ENCODE measurements at places on chromosomes 12 and 14. TPM values are rescaled to one million over a fixed set of nuclear protein-coding genes. Genes with fewer than 3 reads are reported as not detected.

GRCh38 chr14:54366736-54367735, 29.8 kb upstream of the CDKN3 start:
- peak; percentile 62 for DNase-seq

DNA sequence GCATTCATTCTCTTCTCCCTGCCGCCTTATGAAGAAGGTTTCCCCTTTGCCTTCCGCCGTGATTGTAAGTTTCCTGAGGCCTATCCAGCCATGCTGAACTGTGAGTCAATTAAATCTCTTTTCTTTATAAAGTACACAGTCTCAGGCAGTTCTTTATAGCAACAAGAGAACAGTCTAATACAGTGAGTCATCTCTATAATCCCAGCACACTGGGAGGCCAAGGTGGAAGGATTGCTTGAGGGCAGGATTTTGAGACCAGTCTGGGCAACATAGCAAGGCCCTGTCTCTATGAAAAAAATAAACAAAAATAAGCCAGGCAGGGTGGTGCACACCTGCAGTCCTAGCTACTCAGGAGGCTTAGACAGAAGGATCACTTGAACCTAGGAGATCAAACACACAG, 259.9 kb downstream of the CEP128 start:
- peak; percentile 2 for DNase-seq

DNA sequence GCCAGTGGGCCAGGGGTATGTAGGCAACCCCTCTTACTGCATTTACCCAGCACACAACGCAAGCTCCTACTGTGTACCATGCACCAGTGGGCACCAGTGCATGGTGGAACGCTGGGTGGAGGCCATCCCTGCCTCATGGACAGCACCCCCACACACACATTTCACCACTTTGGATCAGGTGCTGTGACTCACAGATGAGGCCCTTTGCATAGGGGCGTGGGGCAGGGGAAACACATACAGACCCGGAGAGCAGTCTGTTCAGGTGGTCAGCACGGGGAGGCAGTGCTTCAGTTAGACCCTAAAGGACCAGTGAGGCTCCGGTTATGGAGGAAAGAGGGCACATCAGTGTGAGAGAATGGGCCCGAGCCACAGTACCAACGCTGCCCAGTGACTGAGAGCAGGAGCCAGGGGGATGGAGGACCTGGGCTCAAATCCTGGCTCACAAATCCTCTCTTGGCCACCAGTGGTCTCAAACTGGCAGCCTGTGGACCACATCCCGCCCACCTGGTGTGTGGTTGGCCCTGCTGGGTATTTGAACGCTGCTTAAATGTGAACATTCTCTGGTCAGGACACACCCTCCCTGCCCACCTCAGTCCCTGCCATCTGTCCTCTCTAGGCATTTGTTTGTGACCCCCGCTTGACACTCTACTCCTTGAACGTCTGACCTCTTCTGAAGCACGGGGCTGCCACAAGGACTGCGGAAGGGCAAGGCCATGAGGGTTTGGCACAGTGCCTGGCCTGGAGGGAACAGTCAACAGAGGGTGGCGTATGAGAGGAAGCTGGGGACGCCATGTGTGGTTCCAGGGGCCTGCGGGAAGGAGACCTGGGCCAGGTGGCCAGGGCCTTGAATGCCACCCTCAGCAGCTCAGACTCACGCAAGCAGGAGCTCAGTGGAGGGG, 46.7 kb downstream of the FAM222A start:
- DNase-seq, result no peak

DNA sequence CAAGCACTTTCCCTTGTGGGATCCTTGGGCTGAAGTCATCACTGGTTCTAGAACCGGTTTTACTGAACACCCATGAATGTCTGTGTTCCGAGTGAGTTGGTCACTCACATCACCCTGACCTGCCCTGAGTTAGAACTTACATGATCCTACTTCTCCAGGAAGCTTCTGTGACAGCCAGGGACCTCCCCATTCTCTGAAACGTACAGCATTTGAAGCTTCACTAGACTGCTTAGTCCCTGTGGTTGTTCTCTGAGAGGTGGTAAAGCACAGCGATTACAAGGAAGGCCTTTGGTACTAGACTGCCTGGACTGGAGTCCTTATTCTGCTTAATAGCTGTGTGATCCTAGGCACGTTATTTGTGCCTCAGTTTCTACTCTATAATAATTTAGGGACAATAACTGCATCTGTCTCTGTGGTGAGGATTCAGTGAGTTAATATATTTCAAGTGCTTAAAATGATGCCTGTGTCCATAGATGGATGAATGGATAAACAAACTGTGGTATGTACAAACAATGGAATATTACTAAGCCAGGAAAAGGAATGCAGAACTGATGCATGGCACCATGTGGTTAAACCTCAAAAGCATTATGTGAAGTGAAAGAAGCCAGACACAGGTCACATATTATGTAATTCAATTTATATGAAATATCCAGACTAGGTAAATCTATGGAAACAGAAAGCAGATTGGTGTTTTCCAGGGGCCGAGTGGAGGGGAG, 54.7 kb upstream of the DDX11 start:
- no peak for DNase-seq

GRCh38 chr14:89343356-89343755, 73.7 kb downstream of the FOXN3 start:
- no peak for DNase-seq

GRCh38 chr12:55652352-55652751, 15.7 kb downstream of the OR10P1 start:
- no peak for DNase-seq

DNA sequence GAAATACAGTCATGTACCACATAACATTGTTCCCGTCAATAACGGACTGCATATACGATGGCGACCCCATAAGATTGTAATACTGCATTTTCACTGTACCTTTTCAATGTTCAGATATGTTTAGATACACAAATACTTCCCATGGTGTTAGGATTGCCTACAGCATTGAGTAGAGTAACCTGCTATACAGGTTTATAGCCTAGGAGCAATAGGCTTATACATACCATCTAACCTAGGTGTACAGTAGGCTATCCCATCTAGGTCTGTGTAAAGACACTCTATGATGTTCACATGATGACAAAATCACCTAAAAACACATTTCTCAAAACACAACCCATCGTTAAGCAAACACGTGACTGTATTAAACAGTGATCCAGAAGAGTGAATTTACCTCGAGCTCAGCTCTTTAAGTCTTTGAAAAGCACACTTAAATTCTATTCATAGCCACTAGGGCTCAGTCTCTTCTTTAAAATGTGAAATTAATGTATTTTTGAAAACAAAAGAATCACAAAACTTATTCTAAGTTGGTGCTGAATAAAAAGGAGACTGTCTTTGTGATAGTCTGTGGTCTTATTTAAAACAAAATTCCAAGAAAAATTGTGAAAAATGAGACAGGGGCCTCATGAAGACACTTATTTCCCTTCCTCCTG, 239.1 kb upstream of the ARID2 start:
- DNase-seq, result no peak

The TMCC3 gene
- 2.1 TPM for total RNA-seq

The NOVA1 gene
- not detected for total RNA-seq

The CHD8 gene
- 28.6 TPM for total RNA-seq

The GPR137C gene
- total RNA-seq, result 0.49 TPM

The GLI1 gene
- total RNA-seq, result 0.49 TPM

The NANOG gene
- not detected for total RNA-seq

The HNF1A gene
- total RNA-seq, result not detected

The PRKD1 gene
- 4.3 TPM for total RNA-seq
